Mesenteric fat pad (tissue), 1 donor: ENCODE measurements at places on chromosomes 16 and 17. TPM values are rescaled to one million over a fixed set of nuclear protein-coding genes. Genes with fewer than 3 reads are reported as not detected.

DNA sequence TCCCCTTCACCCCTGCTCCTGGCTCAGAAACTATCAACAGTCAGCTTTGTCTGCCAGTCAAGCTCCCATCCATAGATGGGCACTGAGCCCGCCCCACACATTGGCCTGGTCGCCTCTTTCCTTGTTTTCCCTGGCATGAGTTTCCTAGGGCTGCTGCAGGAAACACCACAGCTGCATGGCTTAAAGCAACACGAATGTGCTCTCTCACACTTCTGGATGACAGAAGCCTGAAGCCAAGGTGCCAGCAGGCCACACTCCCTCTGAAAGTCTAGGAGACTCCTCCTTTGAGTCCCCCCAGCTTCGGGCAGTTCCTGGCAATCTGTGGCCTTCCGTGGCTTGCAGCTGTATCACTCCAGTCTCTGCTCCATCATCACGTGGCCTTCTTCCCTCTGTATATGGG is 69.9 kb downstream of the TBC1D16 start:
- DNase-seq, result peak; percentile 28

DNA sequence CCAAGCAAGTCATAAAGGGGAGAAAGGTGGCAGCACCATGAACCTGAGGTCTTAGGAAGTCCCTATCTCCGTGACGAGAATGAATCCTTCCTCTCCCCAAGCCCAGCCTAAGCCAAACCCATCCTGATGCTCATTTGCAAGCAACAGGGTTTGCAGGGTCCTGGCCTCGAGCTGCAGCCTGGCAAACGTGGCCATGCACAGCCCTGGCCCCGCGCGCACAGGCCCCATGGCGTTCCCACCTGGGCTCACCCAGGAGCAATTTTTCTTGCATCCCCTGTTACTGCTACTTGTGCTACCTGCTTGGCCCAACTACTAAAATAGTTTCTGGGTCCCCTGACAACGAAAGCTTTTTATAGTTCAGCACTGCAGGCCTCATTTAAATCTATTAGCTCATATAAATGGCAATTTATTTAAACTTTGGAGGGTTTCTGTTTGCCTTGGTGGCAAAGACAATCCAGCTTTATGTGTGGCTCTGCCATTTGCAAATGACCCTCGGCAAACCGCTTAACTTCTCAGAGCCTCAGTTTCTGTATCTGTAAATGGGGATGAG is 141.5 kb downstream of the C16orf78 start:
- no peak for DNase-seq

DNA sequence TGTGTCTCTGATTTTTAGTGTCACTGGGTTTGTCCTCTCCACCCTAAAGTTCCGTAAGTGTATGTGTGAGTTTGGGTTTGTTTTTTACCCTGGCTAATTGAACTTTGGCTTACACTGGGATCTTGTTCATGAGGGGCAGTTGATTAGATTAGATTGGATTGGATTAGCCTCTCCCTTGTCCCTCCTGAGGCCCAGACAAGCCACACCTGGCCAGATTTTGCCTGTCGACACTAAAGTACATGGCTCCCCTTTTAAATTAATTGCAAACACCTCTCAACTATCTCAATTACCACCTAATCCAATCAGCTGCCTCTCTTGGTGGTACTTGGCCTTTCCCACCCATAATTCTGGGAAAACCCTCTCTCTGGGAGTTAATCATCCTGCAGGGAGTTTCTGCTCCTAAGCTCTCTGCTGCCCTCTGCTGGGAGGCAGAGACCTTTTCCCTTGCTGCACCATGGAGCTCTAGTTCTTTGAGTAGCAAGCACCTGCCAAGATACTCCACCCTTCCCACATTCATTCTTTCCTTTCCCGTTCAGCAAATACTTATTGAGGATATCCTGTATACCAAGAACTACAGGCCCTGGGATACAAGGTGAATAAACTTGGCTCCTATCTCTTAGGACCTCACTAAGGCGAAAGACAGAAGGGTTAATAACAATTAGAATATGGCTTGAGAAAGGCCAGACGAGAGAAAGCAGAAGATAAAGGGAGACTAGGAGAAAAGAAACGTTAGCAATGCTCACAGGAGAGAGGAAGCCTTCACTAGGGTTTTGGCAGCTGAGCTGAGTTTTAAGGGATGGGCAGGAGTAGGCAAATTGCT is 60.0 kb upstream of the MPHOSPH6 start:
- DNase-seq, result no peak

DNA sequence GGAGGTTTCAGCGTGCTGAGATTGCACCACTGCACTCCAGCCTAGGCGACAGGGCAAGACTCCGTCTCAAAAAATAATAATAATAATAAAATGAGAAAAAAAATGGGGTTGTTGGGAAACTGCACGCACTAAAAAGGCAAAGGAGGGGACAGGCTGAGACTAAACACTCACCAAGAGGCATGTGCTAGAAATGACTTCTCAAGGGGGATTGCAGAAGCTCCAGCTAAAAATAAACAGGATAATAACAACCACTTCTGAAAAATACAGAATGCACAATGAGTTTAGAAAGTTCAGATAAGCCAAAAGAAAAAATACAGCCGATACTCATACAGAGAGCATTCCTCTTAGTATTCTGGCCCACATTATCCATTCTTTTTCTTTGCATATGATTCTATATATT is 15.1 kb upstream of the TIMP2 start:
- DNase-seq, result no peak

DNA sequence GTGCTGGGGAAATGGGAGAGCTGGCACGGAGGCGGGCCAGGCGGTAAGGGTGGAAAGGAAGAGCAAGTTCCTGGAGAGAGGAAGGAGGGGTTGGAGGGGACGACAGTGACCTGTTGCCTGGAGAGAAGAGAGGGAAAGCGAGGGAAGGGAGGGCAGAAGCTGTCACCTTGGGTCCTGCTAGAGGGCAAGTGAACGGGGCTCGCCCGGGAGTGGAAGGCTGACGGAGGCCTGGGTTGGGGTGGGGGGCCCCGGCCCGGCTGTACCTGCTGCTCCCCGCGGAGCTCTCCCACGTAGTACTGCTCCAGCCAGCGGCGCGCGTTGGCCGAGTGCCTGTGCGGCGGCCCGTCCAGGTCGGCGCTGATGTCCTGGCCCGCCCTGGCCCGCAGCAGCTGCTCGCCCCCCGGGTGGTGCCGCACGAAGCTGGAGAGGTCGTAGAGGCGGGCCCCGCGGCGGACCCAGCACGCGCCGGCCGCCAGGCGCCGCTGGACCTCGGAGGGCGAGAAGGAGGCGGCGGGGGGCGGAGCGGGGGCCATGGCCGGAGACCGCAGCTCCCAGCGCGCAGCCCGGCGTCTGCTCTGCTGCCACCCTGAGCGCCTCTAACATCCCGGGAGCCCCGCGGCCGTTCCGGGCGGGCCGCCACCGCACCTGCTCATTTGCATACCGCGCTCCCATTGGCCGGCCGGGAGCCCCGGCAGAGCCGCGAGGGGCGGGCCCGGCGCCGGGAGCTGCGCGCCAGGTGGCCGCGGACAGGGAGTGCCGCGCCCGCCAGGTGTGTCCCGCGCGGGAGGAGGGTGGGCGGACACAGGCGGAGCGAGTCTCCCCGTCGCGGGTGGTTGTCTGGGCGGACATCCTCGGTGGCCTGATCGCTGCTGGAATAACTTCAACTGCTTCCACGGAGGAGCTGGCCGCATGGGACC is at the start of gene FA2H:
TSS of gene FA2H (minus strand) at position 598 of the 917 bp plus-strand sequence. CDS start at position 533, 65 bp downstream.
- DNase-seq, result no peak

DNA sequence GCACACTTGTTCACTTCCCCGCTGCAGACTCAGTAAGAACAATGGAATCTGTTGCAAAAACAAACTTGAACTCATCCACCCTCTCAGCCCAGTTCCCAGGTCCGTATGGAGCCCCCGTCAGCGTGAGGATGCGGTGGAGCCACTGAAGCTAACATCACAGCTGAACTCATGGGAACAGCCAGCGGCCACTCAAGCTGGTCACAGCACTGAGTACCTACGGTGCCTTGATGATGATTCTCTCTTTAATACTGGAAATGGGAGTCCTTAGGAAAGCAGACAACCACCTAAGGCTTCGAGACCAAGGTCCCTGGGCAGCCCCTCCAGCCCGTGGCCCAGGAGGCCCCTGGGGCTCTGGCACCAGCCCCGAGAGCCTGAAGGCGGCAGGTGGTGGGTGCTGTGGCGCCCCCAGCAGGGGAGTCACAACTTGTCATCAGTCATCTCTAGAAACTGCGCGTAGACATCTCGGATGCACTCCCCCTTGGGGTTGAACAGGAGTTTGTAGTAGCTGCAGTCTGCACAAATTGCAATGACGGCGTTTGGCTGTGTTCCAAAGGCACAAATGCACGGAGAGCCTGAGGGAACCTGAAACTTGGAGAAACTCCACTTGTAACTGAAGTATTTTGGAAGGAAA is 31.0 kb upstream of the RHOT1 start:
- DNase-seq, result no peak

CLEC3A gene
- not detected for total RNA-seq
